Activated naive CD4-positive, alpha-beta T cell treated with anti-CD3 and anti-CD28 coated beads for 36 hours (primary cell): ENCODE measurements at places on chromosomes 4 and X. TPM values are rescaled to one million over a fixed set of nuclear protein-coding genes. Genes with fewer than 3 reads are reported as not detected.

GSX2 gene
- total RNA-seq = not detected

TRPC5OS gene
- total RNA-seq = not detected

GRCh38 chrX:17170973-17171372 is 204.0 kb upstream of the NHS start:
- H3K36me3 ChIP-seq = no peaks in the 10 kb centered on the region
- no peak overlapping the region for H3K27ac ChIP-seq
- DNase-seq = no peak
- H3K4me3 ChIP-seq = no peak overlapping the region
- no peaks in the 10 kb centered on the region for H3K4me1 ChIP-seq
- no peaks in the 10 kb centered on the region for H3K27me3 ChIP-seq

DNA sequence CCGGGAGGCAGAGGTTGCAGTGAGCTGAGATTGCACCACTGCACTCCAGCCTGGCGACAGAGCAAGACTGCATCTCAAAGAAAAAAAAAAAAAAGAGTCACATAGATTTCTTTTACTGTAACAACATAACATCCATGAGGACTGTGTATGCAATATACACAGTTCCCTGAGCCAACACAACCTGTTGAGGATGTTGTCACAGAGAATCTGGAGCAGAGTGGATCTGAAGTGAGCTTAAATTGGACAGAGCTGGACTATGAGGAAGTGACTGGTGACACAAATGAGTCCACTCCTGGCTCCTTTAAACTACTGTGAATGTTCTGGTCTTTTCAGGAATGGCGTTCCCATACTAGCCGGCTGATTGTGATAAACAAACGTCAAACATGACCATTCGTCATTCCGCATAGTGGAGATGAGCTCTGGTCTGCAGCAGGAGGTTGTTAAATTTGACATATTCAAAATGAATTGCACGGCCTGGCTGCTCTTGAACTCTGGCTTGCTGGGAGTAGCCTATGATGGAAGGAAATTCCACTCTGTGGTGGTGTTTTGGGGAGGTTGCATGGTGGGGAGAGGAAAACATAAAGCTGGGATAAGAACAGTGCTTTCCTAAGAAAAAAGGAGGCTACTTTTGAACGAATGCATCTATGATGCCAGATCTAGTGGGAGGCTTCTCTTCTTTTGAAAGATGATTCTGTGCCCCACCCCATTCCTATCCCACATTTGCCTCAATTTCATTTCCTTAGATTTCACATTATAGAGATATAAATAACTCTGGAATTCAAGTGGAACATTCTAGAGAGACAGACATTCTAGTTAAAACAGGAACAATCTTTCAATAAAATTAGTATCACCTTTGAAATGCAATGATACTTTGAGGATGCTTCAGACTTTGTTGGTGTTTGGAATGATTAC is 149.5 kb downstream of the SHROOM3 start:
- H3K4me1 ChIP-seq = peaks cover 9% of the 10 kb centered on the region
- peaks cover 53% of the 10 kb centered on the region for H3K27me3 ChIP-seq

- no peaks in the 10 kb centered on the region for H3K36me3 ChIP-seq
- no peak overlapping the region for H3K27ac ChIP-seq
- H3K4me1 ChIP-seq = peaks cover 9% of the 10 kb centered on the region
- no peak overlapping the region for H3K4me3 ChIP-seq
- peaks cover 2% of the 10 kb centered on the region for H3K27me3 ChIP-seq
- no peak for DNase-seq
Observed at GRCh38 chr4:70556856-70557255, 35.2 kb upstream of the AMBN start.

DNA sequence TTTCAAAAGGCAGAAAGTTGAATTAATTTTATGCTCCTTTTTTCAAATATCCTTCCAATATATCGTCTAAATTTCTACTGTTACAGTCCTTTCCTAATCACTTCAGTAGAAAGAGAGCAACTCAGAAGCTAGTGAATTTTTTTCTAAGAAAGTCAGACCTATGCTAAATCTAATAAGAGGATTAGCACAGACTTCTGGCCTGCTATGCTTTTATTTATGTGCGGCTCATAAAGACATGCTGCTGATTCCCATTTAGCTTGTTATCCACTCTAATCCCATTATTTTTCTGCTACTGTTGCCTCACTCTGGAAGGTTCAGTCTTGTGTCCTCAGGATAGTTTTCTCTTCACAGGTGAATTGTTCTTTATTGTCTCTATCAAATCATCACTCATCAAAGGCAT is 473.5 kb upstream of the FAM241A start:
- H3K27me3 ChIP-seq = no peaks in the 10 kb centered on the region
- no peak overlapping the region for H3K4me3 ChIP-seq
- no peaks in the 10 kb centered on the region for H3K36me3 ChIP-seq
- H3K4me1 ChIP-seq = no peaks in the 10 kb centered on the region
- no peak for DNase-seq
- H3K27ac ChIP-seq = no peak overlapping the region
